ENCODE measurements at places on chromosomes 11 and 22.
A peak's percentile ranks its signal among the peaks of the same experiment; 100 is the strongest.

DNA sequence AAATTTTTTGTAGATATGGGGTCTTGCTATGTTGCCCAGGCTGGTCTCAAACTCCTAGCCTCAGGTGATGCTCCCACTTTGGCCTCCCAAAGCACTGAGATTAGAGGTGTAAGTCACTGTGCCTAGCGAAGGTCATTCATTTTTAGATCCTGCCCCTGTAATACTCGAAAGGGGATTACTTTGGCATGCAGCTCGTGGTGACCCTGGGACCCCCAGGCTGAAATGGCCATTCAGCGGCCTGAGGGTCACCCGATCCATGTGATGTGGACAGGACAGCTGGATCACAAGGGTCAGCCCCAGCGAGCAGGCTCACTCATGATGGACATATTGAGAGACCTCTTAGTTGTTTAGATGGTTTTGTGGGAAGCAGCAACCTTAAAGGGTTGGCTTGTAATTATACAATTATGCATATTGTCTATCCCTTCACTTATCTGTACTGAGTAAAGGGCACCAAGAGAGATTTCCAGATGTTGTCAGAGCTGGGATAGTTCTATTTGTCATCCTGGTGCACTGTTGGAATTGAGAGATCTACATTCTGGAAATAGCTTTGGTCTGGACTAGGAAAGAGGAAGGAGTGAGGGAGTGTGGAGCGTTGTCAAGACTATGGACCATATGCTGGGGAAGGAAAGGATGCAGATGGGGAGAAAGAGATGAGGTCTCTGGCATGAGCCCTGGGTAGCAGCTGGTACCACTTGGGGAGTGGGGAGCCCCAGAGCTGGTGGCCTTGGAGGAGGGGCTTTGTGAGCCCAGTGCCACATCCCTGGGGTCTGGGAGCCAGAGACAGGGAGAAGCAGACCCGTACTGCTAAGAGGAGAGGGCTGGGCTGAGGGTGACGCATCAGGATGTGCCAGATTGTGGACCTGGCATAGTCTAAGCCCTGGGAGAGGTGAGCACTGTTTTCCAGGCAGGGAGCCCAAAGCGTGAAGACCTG, 15.5 kb downstream of the RHBDD3 start:
- no peak for DNase-seq

DNA sequence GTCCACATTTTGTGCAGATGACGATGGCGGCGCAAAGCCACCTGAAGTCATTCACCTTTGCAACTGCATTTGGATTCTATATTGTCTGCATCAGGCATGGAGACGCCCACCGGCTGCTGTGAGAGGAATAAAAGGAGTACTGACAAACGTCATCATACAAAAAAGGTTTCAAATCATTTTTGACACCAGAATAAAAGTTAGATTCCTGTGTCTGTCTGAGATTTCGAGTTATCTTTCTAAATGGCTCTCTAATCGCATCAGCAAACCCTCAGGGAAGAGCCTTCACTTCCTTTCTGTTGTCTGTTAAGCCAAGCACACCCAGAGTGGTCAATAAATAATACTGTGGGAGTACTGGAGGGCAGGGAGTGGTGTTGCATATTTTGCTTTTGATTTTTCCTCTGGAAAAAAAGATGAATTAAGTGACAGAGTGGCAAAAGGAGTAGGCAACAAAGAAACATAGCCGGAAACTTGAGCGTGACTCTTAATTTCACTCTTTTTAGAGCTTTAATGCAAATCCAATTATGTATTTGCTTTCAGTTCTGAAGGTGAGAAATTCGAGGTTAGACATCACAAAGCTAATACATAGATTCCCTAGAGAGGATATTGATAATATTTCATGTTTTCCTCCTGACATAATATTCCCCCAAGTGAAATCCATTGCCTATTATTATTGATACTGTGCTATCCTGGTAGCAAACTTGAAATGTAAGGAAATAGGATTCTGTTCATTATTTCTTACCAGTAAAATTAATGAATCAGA, 150.8 kb upstream of the MTMR2 start:
- DNase-seq: no peak

DNA sequence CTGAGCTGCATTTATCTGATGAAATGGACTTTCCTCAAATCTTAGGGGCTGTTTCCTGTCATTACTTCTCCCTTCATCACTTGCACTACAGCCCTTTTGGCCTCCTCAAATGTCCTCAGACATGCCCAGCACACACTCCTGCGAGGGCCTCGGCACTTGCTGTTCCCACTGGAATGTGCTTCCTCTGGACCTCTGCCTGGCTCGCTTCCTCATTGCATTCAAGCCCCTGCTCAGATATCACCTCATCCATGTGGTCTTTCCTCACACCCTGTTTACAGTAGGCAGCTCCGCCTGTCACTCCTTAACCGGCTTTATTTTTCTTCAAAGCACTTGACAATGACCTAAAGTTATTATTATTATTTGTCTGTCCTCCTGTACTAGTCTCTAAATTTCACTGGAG, 9.0 kb downstream of the NAT10 start:
- DNase-seq: no peak

- DNase-seq: no peak
Measured at GRCh38 chr11:71352748-71353147, 95.4 kb downstream of the DHCR7 start.

DNA sequence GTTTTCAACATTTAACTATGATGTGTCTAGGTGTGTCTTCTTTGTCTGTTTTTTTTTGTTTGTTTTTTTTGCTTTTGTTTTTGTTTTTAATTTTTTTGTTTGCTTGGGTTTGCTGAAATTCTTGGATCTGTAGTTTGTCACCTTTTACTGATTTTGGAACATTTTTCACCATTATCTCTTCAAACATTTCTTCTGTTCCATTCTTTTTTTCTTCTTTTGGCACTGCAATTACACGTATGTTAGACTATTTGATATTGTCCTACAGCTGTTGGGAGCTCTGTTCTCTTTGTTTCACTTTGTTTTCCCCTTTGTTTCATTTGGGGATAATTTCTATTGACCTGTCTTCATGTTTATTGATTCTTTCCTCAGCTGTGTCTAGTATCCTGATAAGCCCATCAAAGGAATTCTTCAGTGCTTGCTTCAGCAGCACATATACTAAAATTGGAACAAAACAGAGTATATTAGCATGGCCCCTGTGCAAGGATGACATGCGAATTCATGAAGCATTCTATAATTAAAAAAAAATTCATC, 60.8 kb downstream of the KREMEN1 start:
- no peak for DNase-seq

DNA sequence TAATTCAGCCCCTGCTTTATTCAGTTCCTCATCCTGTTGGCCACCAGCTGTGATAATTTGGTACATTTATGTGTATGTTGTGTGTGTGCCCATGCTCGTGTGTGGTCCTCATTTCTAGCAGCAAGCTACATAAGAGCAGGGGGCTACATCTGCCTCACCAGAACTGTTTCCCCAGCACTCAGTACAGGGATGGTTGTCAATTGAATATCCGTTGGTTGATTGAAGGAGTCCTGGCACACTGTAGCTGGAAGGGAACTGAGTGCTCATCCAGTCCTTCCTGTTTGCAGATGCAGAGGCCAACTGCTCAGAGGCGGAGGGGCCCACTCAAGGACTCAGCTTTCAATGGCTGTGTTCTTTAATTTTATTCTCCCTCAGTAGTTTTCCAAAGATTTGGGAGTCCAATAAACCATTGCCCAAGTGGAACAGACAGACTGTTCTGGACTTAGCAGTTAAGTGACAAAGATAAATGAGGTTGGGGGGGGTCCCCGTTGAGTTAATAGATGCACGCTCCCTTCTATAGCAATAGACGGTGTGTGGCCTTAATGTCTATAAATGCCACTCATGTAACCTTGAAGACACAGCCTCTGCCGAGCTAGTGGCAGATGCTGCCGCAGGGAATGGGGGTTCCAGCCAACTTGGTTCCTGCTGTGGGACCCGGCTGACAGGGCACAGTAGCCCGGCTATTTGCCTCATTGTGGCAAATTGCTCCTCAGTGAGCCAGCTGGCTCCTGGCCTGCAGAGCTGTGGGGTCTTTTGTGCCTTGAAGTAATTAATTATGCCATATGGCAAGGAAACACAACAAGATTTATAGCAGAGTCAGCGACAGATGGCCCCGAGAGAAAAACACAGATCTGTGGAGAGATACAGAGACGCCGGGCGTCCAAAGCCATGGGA, 71.4 kb upstream of the GRK3 start:
- no peak for DNase-seq

- DNase-seq: no peak
Measured at GRCh38 chr11:8287703-8288102, 24.0 kb upstream of the LMO1 start.

DNA sequence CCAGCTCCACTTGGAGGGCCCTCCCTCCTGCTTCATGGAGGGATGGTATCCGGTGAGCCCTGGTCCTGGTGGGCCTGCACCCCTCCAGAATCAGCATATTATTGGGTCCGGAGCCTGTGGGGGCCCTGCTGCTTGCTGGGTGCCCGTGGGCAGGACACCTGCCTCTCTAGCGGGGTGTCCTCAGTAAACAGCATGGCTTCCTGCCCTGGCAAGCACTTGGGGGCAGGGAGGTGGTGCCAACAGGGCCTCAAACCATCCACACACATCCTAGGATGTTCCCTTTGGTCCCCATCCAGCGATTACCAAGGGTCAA, 108.3 kb downstream of the CTTN start:
- no peak for DNase-seq

DNA sequence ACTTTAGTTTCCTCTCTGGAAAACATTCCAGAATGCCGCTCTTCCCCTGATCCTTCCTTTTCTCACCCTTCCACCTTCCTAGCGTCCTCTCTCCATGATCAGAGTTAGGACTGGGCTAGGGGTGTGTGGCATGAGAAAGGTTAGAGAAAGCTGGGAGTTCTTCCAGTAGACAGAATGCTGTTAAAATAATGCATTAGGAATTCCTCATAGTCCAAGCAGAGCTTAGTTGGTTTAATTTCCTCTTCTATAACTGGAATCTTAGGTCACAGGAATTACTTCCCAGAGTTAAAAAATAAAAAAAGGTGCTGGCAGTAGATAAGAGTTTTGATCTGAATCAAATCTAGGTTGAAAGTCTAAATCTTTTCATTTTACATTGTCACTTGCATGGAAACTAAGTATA, 37.2 kb upstream of the ADORA2A start:
- DNase-seq: no peak

GRCh38 chr22:45996241-45997076, 19.5 kb upstream of the WNT7B start:
- no peak for DNase-seq

DNA sequence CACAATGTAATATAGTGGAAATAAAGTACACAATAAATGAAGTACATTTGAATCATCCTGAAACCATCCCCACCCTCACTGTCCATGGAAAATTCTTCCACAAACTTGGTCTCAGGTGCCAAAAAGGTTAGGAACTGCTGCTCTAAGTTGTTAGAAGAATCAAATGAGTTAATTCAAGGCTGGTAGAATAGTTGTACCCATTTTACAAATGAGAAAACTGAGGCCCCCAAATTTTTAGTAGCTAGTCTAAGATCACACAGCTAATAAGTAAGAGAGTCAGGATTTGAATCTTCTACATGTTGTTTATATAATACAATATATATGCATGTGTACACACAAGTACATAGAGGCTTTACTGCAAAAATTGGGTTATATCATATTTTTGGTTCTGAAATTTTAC, 43.1 kb downstream of the MIAT start:
- DNase-seq: no peak

GRCh38 chr11:130813196-130813595, 103.1 kb downstream of the SNX19 start:
- no peak for DNase-seq

- no peak for DNase-seq
Measured at GRCh38 chr11:44858796-44859527, 91.7 kb downstream of the TP53I11 start.

DNA sequence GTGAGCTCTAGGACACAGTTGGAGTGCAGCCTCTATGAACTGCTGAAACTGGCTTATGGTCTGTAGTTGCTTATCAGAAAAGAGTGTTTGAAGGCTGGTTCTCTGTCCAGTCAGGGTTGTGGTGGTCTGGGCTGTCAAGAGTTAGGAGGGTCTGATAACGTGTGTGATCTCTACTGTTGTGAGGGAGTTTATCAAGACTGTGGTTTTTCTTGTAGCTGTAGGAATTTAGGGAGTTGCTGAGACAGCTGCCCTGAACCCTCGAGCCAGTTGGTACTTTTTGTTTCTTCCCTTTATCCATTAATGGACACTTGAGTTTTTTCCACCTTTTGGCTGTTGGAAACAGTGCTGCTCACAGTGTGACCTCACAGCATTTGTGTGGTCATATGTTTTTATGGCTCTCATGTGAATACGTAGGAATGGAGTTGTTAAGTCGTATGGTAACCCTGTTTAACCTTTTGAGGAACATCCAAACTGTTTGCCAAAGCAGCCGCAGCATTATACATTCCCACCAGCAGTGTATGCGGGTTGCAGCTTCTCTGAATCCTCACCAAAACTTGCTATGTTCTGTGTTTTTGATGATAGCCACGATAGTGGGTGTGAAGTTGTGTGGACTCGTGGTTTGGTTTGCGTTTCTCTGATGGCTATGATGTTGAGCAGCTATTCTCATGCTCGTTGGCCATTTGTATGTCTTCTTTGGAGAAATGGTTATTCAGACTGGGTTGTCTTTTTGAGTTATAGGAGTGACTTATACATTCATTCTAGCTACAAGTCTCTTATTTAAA, 20.9 kb upstream of the DGCR8 start:
- no peak for DNase-seq

DNA sequence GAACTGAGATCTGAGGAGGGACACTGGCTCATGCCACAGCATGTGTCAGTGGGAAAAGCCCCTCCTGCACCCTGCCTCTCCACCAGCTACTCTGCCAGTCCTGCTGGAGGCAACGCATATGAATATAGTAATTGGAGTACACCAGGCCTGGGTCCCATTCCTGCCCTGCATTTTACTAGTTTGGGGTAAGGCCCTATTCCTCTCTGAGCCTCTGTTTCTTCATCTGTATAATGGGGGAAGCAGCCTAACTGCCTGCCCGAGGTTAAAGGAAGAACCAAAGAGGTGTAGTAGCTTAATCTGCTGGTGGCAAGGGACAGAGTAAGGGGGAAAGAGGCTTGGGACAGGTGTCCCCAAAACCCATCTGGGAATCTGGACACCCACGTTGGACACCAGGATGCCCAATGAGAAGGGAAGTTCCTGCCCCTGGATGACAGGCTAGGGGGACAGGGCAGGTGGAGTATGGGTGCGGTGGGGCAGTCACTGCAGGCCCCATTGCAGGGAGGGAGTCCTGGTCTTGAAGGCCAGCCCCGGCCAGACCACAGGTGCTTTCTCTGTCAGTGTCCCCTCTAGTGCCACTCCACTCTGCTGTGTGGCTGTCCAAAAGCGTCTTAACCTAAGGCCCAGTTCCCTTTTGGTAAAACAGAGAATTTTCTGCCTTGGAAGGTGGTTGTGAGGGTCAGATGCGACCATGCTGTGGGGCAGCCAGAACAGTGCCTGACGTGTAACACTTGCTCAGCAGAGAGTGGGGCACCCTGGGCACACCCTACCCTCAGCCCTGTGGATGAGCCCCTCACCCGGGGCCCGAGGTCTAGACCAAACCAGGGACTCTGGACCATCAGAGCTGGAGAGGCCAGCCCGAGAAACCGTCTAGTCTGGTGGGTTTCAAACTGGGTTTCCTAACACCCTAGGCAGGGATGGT, 11.5 kb downstream of the TSKU start:
- DNase-seq: peak; percentile 1
